ENCODE measurements at places on chromosomes 2 and 18.

GRCh38 chr2:107737756-107738155, 88.9 kb upstream of the RGPD4 start:
- DNase-seq, result no peak

GRCh38 chr2:64831134-64831976, 157.8 kb upstream of the SLC1A4 start:
- DNase-seq, result peak; percentile 68

DNA sequence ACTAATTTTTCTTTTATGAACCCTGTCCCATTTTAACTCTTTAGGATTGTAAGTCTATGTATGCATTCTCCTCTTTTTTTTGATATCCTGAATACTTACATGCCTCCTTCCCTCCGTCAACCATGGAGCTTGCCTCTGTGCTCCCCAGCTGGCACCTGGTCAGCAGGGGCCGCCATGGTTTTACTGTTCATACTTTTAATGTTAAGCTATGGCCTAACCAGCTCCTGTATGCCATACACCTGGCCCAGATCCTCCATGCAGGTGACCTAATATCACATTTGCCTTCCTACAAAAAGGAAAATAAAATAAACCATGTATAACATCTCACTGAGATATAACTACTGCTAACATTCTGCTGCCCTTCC, 283.1 kb upstream of the TRIB2 start:
- no peak for DNase-seq

DNA sequence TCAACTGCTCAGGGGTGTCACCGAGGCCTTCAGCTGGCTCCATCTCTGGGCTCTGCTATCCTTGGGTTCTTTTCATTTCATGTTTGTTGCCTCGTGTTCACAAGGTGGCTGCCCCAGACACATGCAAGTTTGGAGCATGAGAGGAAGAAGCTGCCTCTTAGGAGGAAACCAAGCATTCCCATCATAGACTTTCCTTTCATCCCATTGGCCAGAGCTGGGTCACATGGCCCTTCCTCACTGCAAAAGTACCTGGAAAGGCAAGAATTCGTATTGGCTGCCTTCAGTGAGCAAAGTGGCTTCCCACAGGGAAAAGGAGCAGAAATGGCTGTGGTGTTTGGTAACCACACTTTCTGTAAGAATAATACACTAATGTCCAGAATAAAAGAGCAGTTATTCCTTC, 155.7 kb upstream of the RAB12 start:
- no peak for DNase-seq

DNA sequence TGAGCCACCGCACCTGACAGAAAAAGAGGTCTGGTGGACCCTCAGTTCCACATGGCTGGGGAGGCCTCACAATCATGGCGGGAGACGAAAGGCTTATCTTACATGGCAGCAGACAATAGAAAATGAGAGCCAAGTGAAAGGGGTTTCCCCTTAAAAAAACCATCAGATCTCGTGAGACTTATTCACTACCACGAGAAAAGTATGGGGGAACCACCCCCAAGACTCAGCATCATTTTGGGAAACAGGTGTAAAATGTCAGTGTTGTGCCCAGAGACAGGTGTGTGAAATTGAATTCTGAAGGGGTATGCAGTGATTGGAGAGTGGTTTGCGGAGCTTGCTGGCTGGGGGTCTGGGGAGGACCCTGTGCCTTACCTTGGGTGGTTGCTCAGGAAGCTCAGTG, 4.6 kb upstream of the D2HGDH start:
- DNase-seq, result no peak

DNA sequence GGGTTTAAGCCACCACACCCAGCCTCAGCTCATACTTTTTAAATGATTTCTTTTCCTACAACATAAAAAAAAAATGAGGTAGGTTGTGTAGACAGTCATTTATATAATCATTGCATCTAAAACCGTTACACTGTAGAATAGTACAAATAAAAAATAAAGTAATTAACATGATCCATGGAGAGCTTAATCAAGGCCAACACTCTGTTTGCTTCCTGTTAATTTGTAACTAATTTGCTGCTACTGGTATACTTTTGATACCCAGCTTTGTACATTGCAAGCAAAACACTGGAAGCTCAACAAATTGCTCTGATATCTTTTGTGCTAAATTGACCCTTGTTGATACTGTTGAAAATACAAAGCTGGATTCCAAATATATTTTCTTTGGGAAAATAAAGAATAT, 20.2 kb upstream of the KCTD1 start:
- DNase-seq, result no peak

DNA sequence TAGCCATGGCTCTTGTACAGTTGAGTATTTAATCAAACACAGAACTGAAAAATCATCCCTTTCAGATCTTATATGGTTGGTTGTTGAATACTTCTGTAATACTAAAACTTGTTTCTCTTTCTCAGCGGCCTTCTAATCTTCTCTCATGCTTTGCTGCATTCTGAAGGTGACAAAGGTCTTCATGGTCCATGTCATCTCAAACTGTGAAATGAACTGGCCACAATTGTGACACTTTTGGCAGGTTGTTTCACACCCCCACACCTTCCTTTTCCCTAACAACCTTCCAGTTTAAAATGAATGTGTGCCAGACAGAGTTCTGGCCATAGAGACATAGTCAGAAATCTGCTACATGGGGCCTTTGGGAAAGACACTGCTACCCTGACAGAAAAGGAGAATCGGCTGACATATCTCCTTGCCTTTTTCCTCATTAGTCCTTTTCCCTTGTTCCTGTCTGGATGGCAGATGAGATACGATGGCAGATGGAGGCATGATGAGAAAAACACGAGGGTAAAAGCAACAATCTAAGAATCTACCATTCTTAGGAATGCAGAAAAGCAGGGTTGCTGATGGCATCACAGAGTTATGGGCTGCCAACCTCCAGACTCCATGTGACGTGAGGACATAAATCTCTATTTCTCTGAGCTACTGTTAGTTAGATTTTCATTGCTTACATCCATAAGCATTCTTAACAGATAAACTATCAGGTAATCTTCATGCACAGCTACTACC, 106.5 kb downstream of the PIGN start:
- no peak for DNase-seq

GRCh38 chr18:34978533-34978893, 62.7 kb upstream of the MAPRE2 start:
- no peak for DNase-seq

DNA sequence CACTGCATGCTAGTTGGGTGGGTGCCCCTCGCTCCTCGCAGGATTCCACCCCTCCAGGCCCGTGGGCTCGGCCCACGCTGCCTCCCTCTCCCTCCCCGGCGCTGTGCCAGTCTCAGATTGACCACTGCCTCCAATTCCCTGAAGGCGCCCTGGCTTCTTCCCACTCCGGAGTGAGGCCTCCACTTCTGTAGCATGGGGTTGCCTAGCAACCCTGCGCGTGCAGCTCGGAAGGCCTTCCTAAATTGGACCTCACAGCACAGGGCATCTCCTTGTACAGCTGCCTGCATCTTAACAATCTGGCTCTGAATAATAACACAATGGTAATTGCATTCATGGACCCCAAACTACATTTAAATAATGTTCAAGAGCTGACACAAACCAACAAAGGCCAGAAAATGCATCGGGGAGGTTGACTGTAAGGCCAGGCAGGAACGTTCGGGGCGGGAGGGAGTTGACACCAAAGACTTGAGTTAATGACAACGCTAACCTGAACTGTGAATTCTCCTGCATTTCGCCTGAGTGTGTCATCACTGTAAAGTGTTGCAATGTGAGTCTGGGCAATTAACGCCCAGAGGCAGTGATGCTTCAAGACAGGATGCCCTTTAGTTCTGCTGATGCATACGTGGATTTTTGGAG, 222.9 kb downstream of the ZBTB7C start:
- no peak for DNase-seq

GRCh38 chr2:200447139-200447855, 62.6 kb downstream of the KCTD18 start:
- no peak for DNase-seq

DNA sequence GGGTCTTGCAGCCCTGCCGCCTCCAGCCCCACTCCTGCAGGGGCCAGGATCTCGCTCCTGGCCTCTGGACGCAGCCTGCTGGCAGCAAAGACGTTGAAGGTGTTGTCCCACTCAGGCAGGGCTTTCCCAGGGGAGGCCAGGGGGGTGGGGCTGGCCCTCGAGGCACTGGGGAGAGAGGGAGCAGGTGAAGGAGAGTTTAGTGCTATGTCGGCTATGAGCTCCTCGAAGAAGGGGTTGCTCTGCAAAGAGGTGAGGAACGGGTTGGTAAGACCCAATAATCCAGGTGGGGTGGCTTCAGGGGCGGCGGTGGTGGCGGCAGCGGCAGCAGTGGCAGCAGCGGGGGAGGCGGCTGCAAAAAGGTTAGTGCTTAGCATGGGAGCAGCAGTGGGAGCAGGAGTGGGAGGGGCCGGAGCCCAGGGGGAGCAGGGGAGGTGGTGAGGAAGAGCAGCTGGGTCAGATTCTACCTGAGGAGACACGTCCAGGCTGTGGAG, 9.7 kb upstream of the SFXN5 start:
- DNase-seq, result no peak

GRCh38 chr2:80302001-80302313, 2.6 kb downstream of the LRRTM1 start:
- no peak for DNase-seq

DNA sequence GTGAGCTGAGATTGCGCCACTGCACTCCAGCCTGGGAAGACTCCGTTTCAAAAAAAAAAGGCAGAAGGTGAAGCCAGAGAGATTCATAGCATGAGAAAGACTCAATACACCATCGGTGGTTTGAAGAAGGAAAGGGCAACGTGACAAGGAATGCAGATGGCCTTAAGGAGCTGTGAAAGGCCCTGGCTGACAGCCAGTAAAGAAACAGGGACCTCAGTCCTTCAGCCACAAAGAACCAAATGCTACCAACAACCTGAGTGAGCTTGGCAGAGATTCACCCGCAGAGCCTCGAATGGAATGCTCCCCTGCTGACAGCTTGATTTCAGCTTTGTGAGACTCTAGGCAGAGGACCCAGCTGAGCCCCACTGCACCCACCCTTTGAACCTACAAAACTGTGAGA, 154.9 kb upstream of the NDUFV2 start:
- no peak for DNase-seq

- DNase-seq, result no peak
Measured at GRCh38 chr2:67453310-67453709, 56.2 kb downstream of the ETAA1 start.

Measured in stimulated activated CD8-positive, alpha-beta memory T cell treated with anti-CD3 and anti-CD28 coated beads, Interleukin-7, amount 100 ng/mL, for 24 hours (primary cell).